Renal pelvis (tissue), 12 donors: ENCODE measurements at places on chromosomes 6 and 20. TPM values are rescaled to one million over a fixed set of nuclear protein-coding genes. Genes with fewer than 3 reads are reported as not detected.

GRCh38 chr6:10557913-10558312 lies 36.8 kb downstream of the GCNT2 start:
- no peak for DNase-seq

DNA sequence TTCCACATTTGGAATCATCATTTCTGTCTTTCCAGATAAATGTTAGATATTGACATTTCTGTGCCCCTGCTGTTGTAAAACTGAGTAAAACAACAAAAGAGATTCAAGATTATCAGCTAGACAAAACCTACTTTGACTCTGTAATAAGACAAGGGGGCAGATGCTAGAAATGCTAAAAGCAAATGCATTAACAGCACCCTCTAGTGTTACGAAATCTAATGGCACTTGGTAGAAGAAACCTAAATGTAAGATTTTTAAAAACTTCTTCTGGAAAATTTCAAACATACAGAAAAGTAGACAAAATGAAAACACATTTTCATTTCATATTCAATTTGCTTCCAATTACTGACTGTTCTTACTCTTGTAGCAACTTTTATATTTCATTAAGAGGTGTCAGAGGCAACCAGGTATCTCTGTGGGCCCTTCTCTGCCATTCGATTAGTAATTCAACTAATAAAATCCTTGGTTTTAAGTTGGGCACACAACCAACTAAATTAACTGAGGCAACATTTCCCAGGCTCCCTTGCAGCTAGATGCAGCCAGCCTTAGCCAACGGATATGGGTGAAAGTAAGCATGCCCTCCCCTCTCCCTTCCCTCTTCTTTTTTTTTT lies 45.0 kb downstream of the SLC23A2 start:
- DNase-seq = no peak

DNA sequence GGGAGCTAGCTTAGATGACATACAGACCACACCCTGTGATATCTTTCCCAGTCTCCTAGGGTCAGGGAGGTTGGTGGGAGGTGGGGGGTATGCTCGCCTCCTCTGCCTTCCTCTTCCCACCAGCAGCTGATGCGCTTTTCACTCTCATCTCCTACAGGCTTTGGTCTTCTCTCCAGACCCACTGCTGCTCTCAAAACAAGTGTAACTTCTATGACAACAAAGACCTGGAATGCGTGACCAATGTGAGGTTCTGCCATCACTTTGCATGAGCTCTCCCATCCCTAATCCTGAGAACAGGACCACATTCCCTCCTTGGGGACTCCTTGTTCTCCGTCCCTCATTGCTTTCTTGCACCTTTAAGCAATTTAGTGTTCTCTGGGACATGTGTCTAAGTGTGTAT lies 2.7 kb downstream of the CTSA start:
- no peak for DNase-seq

DNA sequence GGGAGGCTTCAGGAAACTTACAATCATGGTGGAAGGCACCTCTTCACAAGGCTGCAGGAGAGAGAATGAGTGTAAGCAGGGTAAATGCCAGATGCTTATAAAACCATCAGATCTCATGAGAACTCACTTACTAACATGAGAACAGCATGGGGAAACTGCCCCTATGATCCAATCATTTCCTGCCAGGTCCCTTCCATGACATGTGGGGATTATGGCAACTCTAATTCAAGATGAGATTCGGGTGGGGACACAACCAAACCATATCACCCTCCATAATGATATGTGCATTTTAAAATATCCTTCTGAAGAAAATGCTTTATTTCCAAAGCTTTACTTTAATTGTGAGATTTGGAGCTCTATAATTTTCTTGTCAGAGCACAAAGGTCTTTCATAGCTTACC lies 154.1 kb upstream of the CENPW start:
- DNase-seq = no peak

DNA sequence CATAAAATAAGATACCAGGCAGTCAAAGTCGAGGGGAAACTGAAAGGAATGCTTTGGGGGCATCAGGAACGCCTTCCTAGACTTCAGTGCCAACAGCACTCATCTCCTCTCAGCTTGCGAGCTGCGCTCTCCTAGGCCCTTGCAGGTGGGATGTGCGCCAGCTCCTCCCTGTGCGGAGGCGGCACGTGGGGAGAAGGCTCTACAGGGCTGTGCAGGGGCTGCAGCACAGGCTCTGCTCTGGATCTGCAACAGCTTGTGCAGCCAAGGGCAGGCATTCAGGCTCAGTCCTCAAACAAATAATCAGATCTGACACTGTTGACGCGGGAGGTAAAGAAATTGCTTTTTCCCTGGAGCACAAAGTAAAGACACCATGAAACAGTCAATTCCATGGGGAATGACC lies 144.8 kb downstream of the TTLL2 start:
- DNase-seq = no peak

GRCh38 chr20:20821484-20822260 lies 109.2 kb upstream of the RALGAPA2 start:
- no peak for DNase-seq

- DNase-seq = no peak
Observed at GRCh38 chr20:63096681-63097335, 90.0 kb upstream of the BHLHE23 start.

DNA sequence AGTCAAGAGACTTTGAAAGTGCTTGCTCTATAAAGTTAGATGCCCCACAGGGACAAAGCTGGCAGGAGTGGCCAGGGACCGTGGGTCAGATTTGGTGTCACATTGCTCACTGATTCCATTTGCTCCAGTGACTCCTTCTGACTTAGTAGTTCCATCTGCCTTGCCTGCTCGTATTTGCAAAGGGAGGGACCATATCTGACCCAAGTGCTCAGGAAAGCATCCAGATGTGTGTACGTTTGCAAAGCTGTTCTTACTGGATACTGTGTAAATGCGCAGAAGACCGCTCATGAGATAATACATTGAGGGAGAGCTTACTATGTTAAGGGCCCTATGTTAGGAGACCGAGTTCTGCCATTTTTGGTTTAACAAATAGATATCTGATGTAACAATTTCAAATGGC lies 21.2 kb upstream of the CCN6 start:
- no peak for DNase-seq

GRCh38 chr6:39102821-39103136 lies 12.2 kb downstream of the SAYSD1 start:
- DNase-seq = no peak

DNA sequence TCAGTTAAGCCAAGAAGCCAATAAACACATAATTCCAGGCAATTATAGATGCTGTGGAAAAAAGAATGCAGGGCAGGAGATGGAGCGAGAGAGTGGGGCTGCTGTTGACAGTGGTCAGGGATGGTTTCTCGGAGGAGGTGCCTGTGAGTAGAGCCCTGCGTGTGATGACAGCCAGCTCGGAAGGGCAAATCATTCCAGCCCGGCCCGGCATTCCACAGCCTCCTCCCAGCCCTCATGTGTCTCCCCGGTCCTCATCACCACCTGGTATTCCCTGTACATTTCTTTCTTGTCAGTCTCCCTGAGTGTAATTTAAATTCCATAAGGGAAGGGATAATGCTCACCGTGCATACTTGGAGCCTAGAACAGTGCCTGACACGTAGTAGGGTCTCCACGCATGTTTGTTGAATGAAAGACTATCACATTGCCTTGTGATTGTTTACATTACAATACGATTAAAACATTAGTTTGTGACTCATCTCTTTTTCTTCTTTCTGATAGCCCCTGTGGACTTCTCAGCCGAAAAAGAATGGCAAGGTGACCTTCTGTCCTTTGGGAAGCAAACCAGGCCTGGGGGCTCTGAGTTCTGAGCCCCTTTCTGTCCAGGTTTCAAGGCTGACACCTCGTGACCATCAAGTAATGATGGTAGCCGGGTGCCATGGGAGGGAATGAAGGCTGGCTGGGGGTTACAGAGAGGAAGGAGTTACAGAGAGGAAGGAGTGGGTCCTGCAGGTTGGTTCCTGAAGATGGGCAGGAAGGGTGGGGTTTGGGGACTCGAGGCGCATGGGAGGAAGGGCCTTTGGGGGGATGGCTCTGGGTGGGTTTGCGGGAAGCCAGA lies 379.5 kb upstream of the SULF2 start:
- no peak for DNase-seq

DNA sequence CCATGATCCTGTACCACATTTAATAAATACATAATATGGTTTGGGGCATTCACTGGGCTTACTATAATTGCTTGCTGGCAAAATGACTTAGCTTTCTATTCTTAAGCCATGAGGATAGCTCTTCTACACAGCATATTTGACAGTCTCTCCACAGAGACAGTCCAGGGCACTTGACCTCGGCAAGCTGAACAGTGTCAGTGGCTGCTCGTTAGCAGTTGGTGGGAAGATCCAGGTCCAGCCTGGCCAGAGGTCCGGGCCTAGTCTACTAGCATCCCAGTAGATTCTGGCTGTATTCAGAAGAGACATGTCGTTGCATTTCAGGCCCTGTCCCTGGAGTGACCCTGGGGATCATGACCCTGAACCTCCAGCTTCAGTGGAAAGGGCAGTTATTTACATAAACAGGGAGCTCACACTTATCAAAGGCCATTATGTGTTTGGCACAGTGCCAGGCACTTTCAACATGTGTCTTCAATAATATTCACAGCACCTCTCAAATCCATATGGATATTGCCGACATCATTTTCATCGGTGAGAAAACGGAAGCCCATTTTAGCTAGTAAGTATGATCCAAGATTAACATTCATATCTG lies 139.0 kb downstream of the IMPG1 start:
- DNase-seq = no peak

GRCh38 chr20:56173438-56173837 lies 75.1 kb upstream of the MC3R start:
- DNase-seq = peak; percentile 37

GRCh38 chr20:5621305-5621704 lies 128.9 kb upstream of the SHLD1 start:
- DNase-seq = no peak

GRCh38 chr6:139060332-139060731 lies 31.8 kb downstream of the ABRACL start:
- DNase-seq = no peak

GRCh38 chr6:24788031-24788665 lies 10.6 kb downstream of the ARMH2 start:
- no peak for DNase-seq

DNA sequence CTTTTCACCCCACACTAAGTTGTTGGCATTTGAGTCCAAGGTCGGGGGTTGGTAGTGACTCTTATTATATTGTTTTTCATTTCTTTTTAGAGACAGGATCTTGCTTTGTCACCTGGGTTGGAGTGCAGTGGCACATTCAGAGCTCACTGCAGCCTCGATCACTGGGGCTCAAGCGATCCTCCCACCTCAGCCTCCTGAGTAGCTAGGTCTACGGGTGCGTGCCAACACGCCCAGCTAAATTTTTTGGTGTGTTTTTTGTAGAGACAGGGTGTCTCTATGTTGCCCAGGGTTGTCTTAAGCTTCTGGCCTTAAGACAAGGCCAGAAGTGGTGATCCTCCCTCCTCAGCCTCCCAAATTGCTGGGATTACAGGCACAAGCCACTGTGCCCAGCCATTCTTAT lies 25.1 kb upstream of the TGM2 start:
- no peak for DNase-seq

DNA sequence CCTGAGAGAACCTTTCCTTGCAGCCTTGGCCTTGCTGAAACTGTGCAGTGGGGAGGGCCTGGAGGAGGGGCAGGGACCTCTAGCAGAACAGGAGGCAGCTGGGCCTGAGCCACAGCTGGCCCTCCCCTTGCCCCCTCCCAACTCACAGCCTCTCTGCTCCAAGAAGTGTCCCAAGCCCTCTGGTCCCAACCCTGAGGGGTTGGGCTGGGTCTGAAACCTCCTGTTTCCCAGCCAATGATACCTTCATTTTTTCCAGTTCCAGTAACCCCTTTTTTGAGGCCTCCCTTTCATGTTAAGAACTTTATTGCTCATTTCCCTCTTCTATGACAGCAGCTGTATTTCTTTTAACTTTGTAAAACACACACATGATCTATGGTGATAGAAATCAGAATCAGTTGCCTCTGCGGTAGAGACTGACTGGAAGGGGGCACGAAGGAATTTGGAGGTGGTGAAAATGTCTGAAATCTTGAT lies 17.9 kb upstream of the ARMC12 start:
- no peak for DNase-seq

GRCh38 chr6:113526553-113526952 lies 330.6 kb upstream of the MARCKS start:
- no peak for DNase-seq

- DNase-seq = peak; percentile 46
Observed at GRCh38 chr6:118565311-118565960, 17.3 kb downstream of the PLN start.

- DNase-seq = peak; percentile 79
Observed at GRCh38 chr20:59976156-59976782, 18.0 kb downstream of the CDH26 start.

Gene CCN5
- 0.22 TPM for polyA plus RNA-seq

Gene HLA-DQA2
- polyA plus RNA-seq = 0.36 TPM

Gene TNNC2
- polyA plus RNA-seq = 3.7 TPM

Gene BPI
- 0.28 TPM for polyA plus RNA-seq

Gene KIF6
- polyA plus RNA-seq = 3.5 TPM

Gene SIRPG
- polyA plus RNA-seq = not detected

Gene SMLR1
- 1.5 TPM for polyA plus RNA-seq

Gene LY6G6F
- 1.0 TPM for polyA plus RNA-seq

Gene WFDC2
- polyA plus RNA-seq = 204 TPM

Gene C20orf141
- not detected for polyA plus RNA-seq

Gene COL20A1
- polyA plus RNA-seq = 0.95 TPM

Gene B3GAT2
- polyA plus RNA-seq = 1.3 TPM

Gene STK38
- 61.7 TPM for polyA plus RNA-seq

Gene TNF
- not detected for polyA plus RNA-seq

Gene LIME1
- polyA plus RNA-seq = 11.8 TPM

Gene ROMO1
- polyA plus RNA-seq = 76.5 TPM

Gene PNPLA1
- polyA plus RNA-seq = 3.0 TPM

Gene SH3BGRL2
- 31.0 TPM for polyA plus RNA-seq
